ENCODE measurements at places on chromosomes 5 and 9.

- no peak for DNase-seq
Measured at GRCh38 chr9:4640027-4640426, 22.1 kb upstream of the PLPP6 start.

DNA sequence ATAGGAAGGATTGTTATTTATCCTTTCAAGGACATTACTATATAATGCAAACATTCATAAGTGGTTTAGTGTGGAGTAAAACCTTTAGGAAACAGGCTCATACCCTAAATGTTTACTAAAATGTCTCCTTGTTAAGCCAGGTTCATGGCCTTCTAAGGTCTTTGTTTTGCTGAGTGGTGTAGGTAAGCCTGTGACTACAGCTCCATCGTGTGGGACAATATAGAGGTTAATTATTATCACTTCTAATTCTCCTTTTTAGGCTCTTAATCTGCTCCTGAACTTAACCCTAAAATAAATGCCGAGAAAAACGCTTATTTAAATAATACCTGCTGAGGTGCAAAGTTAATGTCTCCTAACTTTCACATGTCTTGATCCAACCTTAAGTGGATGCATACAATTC, 43.8 kb downstream of the SPINK5 start:
- DNase-seq = peak; percentile 4

DNA sequence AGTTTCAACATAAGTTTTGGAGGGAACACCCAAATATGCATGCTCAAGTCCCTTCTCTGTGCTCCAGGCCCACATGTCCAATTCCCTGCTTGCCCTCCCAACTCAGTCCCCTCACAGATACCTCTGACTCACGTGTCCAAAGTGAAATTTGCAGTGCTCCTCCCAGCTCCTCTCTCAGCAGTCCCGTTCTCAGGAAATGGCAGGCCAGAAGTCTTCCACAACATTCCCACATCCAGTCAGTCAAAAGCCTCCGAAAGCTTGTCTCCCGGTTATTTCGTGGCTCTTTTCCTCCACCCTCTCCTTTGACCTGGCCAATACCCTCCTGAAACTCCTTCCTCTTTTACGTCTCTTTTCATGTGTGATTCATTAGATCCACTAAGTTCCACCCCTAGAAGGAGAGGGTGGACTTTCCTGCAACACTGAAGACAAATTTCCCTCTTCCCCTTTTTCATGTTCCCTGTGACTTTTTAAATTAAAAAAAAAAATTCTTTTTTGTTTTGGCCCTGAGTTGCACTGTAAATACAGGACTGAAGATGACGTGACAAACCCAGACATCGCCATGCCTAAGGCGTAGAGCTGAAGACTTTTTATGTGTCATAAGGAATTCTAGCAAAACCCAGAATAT, 12.8 kb upstream of the MGAT1 start:
- no peak for DNase-seq

GRCh38 chr9:91308191-91308590, 53.5 kb downstream of the AUH start:
- DNase-seq = peak; percentile 38

GRCh38 chr5:159415301-159415937, 85.1 kb upstream of the IL12B start:
- no peak for DNase-seq

GRCh38 chr9:119880361-119880760, 511.1 kb upstream of the BRINP1 start:
- no peak for DNase-seq

- DNase-seq = peak; percentile 2
Measured at GRCh38 chr5:62720031-62720441, 141.4 kb downstream of the LRRC70 start.

GRCh38 chr5:26761446-26761845, 276.9 kb downstream of the CDH9 start:
- DNase-seq = no peak

DNA sequence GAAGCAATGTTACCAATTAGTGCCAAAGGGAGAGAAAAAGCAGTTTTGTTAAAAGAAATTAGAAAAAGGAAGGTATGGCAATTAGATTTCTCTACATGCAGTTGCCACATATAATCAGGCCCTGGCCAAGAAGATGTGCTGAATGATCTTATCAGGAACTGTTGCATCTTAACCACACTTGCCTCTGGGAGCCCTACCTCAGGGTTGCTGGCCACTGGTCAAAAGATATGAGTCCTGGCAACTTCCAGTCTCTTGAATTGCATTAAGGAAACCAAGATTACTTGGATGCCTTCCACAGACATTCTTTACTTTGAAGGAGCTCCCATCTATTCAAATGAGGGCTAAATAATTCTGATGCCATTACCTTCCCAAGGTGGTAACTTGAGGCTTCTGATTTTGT, 60.4 kb downstream of the TNC start:
- no peak for DNase-seq

DNA sequence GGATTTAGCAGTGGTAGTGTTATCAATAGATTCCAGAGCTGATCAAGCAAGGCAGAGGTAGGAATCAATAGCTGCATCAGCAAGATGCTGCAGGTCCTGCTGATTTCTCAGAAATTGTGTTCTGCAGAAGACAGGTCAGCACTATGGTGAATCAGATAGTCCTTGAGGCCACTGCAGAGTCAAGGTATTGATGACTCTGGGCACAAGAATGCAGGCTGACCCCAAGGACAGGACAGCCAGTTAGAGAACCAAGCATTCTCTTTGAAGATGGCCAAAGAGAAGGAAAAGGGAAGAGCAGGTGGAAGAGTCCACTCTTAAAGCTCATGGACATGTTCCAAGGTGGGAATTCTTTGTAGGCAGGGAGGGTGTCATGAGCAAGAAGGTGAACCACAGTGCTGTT, 28.0 kb downstream of the PRUNE2 start:
- DNase-seq = no peak

DNA sequence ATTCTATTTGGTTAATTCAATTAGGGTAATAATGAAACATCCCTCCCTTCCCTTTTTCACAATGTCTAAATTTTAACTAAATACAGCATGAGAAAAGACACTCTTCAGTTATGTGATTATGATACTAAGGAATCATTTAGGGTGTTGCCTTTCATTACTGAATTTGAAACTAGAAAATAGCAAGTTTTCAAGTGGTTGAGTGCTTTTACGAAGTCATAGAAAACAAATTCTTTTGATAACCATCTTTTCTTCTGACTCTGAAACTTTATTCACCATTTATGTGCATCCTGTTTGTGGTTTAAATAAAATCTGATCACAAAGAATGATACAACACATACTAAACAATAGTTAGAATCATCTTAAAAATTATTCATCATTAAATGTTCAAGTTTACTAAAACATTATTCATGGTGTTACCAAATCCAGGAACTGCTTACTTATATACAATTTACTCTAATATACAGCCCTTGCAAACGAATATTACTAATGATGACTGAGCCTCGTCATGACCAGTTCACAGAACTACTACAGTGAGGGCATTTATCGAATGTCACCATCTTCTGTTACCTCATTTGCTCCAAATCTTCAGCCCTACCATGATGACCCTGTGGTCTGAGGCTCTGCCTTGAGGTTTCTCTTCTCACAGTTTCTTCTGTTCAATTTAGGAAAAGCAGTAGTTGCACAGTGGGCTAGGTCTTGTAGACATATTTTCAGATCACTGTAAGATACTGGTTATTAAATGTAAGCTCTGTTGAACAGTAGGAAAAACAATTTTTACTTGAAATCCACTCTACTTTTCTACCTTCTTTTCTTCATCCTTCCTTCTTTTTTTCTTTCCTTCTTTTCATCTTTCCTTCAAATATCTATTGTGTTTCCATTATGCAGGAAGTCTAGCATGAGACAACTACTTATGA, 18.3 kb upstream of the IL9 start:
- no peak for DNase-seq

- peak; percentile 24 for DNase-seq
Measured at GRCh38 chr9:655875-656274, 185.6 kb upstream of the DMRT1 start.

- peak; percentile 32 for DNase-seq
Measured at GRCh38 chr5:145947581-145947980, 11.2 kb downstream of the SH3RF2 start.

DNA sequence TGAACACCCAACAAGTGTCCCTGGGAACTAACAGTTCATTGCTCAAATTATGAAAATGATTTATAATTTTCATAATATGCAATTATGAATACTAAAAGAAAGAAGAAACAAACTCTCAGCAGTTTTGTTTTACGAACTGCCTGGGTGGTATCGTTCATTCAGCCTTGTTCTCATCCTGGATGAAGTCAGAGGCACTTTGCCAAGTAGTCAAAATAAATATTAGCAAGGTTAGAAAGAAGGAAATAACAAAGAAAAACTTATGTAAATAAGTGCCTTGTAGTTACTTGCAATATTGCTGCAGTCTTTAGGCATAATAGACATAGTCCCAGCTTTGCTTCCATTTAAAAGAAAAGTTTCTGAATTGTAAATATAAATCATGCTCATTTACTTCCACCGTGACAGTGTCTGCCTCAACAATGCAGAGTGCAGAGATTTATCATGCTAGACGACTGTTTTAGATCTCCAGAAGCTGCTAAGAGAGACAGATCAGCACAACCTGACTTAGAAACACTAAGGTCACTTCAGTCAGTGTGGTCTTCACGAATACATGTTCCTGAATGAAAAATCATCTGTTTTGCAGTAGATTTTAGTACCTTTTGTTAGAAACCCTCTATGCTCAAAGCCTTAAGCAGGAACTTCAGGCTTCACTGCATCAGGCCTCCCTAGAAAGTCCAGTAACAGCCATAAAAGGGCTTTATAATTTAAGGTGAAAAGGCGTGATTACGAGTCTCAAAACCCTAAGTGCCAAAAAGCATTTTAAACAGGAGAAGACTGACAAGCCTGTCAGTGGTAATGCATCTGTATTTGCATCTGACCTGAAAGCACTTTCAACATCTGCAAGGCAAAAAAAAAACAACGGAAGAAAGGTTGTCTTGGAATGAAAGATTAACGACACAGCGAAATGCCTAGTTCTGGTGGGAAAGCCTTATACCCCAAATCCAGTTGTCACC, 92.1 kb downstream of the TMEM167A start:
- no peak for DNase-seq

GRCh38 chr9:100756217-100756616, 178.3 kb downstream of the CAVIN4 start:
- DNase-seq = no peak

GRCh38 chr5:102591650-102592049, 92.8 kb upstream of the SLCO6A1 start:
- no peak for DNase-seq

- DNase-seq = peak; percentile 97
Measured at GRCh38 chr5:42944989-42945388, 95.1 kb downstream of the ANXA2R start.

DNA sequence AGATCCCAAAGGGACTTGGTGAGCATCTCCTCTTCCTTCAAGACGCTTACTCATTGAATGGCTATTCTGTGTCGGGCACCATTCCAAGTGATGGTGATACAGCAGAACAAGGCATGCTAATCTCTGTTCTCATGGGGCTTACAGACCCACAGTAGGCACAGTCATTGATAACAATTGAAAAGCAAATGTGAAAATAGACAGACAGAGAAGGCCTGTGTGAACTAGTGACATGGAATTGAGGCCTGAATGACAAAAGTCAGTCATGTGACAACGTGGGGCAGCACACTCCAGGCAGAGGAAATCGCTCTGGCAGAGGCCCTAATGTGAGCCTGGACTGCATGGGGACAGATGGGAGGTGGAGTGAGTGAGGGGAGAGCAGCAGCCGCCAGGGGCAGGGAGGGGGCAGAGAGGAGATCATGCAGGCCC, 70.7 kb upstream of the CPLX2 start:
- peak; percentile 68 for DNase-seq

DNA sequence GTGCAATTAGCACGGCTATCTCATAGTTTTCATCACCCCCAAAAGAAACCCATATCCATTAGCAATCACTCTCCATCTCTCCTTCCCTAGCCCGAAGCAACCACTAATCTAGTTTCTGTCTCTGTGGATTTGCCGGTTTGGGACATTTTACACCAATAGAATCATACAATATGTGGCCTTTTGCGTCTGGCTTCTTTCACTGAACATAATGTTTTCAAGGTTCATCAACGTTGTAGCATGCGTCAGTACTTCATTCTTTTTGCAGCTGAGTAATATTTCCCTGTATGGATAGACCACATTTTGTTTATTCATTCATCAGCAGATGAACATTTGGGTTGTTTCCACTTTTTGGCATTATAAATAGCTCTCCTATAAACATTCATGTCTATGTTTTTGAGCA, 75.4 kb upstream of the TBC1D2 start:
- DNase-seq = peak; percentile 96

- peak; percentile 62 for DNase-seq
Measured at GRCh38 chr9:121059998-121060636, 10.0 kb upstream of the C5 start.

- DNase-seq = no peak
Measured at GRCh38 chr9:113769412-113769811, 106.7 kb upstream of the ZNF618 start.

- DNase-seq = no peak
Measured at GRCh38 chr9:16986556-16986955, 116.1 kb upstream of the BNC2 start.

- DNase-seq = peak; percentile 23
Measured at GRCh38 chr5:8383616-8384015, 514.7 kb downstream of the MTRR start.

GRCh38 chr9:30120666-30121065, 2263.8 kb upstream of the ACO1 start:
- DNase-seq = no peak

GRCh38 chr9:125626187-125626586, 80.8 kb downstream of the MAPKAP1 start:
- DNase-seq = peak; percentile 79

- peak; percentile 76 for DNase-seq
Measured at GRCh38 chr9:16671591-16672137, 198.8 kb downstream of the BNC2 start.

- no peak for DNase-seq
Measured at GRCh38 chr5:157961896-157962590, 103.1 kb upstream of the CLINT1 start.

GRCh38 chr9:6968271-6968670, 210.5 kb downstream of the KDM4C start:
- peak; percentile 71 for DNase-seq

DNA sequence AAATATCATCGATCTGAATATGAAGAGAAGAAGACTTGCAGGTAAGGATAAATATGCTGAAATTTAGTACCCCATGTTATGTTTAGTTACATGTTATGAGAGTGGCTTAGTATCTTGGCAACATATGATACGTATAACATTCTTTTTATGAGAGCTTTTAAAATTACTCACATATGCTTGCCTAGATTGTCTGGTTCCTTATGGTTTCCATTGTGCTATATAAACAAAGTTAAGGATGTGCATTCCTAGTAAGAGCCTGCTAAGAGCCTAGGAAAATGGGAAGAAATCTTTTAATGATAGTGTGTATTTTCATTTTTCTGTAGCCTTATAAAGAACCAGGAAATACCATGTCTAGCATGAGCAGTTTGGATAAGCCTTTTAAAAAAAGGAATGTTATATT, 112.0 kb upstream of the KCNN2 start:
- peak; percentile 79 for DNase-seq

DNA sequence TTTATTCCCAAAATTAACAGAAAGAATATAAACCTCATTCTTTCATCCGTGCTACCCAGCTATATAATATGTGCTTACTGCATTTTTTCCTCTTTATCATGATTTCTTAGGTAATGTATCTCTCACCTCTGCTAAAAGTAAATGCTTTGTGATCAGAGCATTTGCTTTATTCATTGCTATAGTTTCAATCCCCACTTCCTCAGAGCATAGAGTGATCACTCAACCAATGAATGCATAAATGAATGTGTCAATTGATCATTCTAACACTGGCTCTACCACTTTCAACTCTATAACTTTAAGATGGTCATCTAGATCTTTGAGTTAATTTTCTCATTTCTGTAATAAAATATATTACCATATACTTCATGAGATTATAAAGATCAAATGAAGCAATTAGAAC, 719.2 kb downstream of the CETN3 start:
- no peak for DNase-seq

GRCh38 chr9:98101868-98102273, 17.2 kb downstream of the TRIM14 start:
- DNase-seq = no peak
